ENCODE measurements at places on chromosomes 11 and 22. TPM values are rescaled to one million over a fixed set of nuclear protein-coding genes. Genes with fewer than 3 reads are reported as not detected.

GRCh38 chr22:42969348-42969975, 45.5 kb downstream of the PACSIN2 start:
- peaks cover 22% of the 10 kb centered on the region for H3K36me3 ChIP-seq
- no peak overlapping the region for H3K27ac ChIP-seq
- DNase-seq, result no peak
- peaks cover 4% of the 10 kb centered on the region for H3K27me3 ChIP-seq

The SCARF2 gene
- 3.4 TPM for total RNA-seq

GRCh38 chr11:75534259-75535069, 8.7 kb upstream of the GDPD5 start:
- H3K36me3 ChIP-seq, result no peaks in the 10 kb centered on the region
- peaks cover 21% of the 10 kb centered on the region for H3K4me1 ChIP-seq
- no peak overlapping the region for H3K27ac ChIP-seq
- peaks cover 12% of the 10 kb centered on the region for H3K27me3 ChIP-seq

The MUC5AC gene
- total RNA-seq, result not detected

GRCh38 chr11:36193721-36194120, 95.5 kb downstream of the COMMD9 start:
- H3K4me3 ChIP-seq, result no peak overlapping the region
- no peak overlapping the region for H3K27ac ChIP-seq
- DNase-seq, result no peak

The ZP1 gene
- not detected for total RNA-seq

- no peak overlapping the region for H3K4me3 ChIP-seq
- DNase-seq, result no peak
- no peak overlapping the region for H3K27ac ChIP-seq
Measured at GRCh38 chr11:46485856-46486443, 94.4 kb upstream of the CHRM4 start.

DNA sequence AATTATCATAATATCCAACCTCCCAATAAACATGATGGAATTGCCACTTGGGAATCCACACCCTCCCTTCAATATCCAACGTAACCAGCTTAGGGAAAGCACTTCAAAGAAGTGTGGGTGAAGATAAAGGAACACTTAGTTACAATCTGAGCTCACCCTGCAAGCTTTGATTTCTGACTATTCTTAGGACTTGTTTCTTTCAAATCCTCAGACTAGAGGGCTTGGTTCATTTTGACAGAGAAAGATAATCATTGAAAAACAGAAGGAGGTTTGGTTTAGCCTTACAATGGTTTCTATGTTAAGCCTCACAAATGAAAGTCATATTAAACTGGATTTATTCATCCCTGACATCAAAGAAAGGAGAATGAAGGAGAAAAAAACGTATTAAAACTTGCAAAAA, 57.9 kb upstream of the SYT13 start:
- H3K27me3 ChIP-seq, result peaks cover 5% of the 10 kb centered on the region
- no peak for DNase-seq
- H3K4me3 ChIP-seq, result no peak overlapping the region
- H3K27ac ChIP-seq, result no peak overlapping the region
- H3K36me3 ChIP-seq, result no peaks in the 10 kb centered on the region

GRCh38 chr11:25794804-25795203, 537.1 kb upstream of the ANO3 start:
- no peak overlapping the region for H3K27ac ChIP-seq
- peaks cover 4% of the 10 kb centered on the region for H3K4me1 ChIP-seq
- no peaks in the 10 kb centered on the region for H3K36me3 ChIP-seq
- H3K27me3 ChIP-seq, result no peaks in the 10 kb centered on the region
- no peak for DNase-seq
- no peak overlapping the region for H3K4me3 ChIP-seq

DNA sequence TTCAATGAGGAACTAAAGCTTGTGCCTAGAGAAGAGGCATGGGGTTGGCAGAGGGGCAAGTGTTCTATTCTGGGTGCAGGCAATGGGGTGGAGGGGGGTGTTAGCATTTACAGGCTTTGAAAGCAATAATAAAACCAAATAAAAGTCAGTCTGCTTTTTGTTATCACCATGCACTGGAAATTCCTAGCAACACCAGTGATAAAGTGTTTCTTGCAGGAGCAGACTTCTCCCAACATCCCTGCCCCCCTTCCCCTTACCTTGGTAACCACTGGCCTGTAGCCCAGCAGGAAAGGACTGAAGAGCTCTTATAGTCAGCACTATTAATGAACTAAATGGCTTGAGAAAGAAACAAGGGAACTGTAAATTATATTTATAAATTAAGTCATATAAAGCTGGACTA, 65.2 kb upstream of the SESN3 start:
- DNase-seq, result no peak
- no peak overlapping the region for H3K4me3 ChIP-seq
- H3K36me3 ChIP-seq, result no peaks in the 10 kb centered on the region
- no peak overlapping the region for H3K27ac ChIP-seq
- H3K27me3 ChIP-seq, result peaks cover 3% of the 10 kb centered on the region

The LRRC75B gene
- total RNA-seq, result 63.6 TPM

DNA sequence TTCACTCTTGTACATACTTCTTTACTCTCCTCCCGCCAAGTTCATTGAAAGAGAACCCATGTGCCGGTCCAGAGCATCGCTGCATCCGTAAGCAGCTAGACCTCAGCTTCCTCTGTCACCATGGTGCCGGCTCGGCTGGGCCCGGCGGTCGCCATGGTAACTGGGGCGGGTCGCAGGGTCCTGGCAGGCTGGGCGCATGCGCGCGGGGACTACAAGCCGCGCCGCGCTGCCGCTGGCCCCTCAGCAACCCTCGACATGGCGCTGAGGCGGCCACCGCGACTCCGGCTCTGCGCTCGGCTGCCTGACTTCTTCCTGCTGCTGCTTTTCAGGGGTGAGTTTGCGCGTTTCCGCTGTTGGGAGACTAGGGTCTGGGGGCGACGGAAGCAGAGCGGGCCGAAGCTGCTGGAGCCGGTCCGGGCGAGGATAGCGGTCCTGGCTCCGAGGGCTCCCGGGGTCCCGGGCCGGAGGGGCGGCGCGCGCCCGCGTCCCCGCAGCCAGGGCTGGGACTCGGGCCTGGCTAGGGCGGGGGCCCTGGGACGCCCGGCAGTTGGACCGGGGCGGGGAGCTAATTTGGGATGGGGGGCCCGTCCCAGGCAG, at the start of gene JAM3:
Gene JAM3 (plus strand): TSS at position 244 of the 597 bp plus-strand sequence. CDS start 12 bp downstream, at position 256.
- H3K36me3 ChIP-seq, result no peaks in the 10 kb centered on the region
- H3K27me3 ChIP-seq, result peaks cover 5% of the 10 kb centered on the region
- DNase-seq, result peak; percentile 99
- peaks cover 27% of the 10 kb centered on the region for H3K4me1 ChIP-seq

The OR2AG1 gene
- not detected for total RNA-seq

DNA sequence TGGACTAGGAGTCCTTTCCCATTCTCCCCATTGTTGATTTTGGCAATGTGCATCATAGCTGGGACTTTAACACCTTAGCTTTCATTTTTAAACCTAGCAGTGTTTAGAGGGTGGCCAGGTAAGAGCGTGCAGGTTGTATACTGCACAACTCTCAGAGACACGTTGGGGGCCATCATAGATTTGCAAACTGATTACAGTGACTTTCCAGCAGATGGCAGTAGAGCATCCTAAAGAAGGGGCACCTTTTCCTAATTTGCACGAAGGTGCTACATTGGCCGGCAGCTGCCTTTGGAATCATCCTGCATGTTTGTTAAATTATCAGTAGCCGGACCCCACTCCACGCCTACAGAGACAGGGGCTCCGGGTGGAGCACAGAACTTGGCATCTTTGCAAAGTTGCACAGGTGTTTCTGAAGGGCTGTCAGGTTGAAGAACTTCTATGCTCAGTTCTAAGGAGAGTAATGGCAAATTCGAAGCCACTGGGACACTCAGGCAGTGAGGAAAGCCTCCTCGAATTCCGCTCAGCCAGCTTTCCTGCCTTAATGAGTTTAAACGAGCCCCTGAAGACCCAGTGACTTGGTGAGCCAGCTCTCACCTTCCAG, 7.7 kb downstream of the LHFPL7 start:
- H3K27me3 ChIP-seq, result peaks cover 3% of the 10 kb centered on the region
- DNase-seq, result no peak
- H3K4me1 ChIP-seq, result no peaks in the 10 kb centered on the region
- H3K36me3 ChIP-seq, result no peaks in the 10 kb centered on the region
- no peak overlapping the region for H3K4me3 ChIP-seq

The AQP11 gene
- total RNA-seq, result 2.0 TPM

The EMID1 gene
- 0.76 TPM for total RNA-seq

The SLCO2B1 gene
- total RNA-seq, result not detected

DNA sequence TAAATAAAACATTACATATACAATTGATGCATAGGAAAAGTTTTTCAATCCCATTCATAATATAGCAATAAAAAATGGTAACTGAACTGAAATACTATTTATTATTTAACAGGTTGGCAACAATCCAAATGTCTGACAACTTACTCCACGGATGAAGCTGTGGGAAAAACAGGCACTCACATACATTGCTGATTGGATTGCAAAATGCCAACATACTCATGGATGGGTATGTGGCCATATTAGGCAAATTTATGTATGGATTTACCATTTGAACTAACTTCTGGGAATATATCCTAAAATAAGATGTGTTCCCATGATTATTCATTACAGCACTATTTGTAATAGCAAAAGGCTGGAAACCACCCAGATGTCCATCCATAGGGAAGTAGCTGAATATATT, 3.2 kb upstream of the BIRC2 start:
- no peak overlapping the region for H3K27ac ChIP-seq
- DNase-seq, result no peak
- H3K4me1 ChIP-seq, result peaks cover 13% of the 10 kb centered on the region
- H3K36me3 ChIP-seq, result no peaks in the 10 kb centered on the region
- no peak overlapping the region for H3K4me3 ChIP-seq

DNA sequence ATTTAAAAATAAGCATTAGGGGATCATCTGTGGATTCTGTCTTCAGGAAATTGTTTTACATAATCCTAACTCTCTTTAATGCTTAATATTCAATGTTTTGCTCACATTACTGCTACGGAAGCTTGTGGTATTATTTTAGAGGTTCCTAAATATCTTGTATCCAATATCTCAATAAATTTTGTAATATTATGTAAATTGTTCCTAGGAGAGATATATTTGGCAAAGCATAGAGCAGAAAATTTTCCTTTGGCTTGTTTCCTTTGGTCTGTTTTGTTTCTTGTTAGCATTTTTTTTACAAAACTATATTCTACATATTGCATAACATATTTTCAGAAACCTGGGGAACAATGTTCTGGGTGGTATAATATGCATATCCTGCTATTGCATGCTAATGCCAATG, 144.8 kb downstream of the GRIA4 start:
- no peak overlapping the region for H3K4me3 ChIP-seq
- no peaks in the 10 kb centered on the region for H3K4me1 ChIP-seq
- peaks cover 1% of the 10 kb centered on the region for H3K27me3 ChIP-seq

GRCh38 chr11:12496181-12497025, 119.0 kb downstream of the PARVA start:
- peaks cover 19% of the 10 kb centered on the region for H3K4me1 ChIP-seq
- no peak overlapping the region for H3K4me3 ChIP-seq
- H3K27me3 ChIP-seq, result peaks cover 2% of the 10 kb centered on the region
- no peak for DNase-seq
- no peaks in the 10 kb centered on the region for H3K36me3 ChIP-seq
- no peak overlapping the region for H3K27ac ChIP-seq
